ENCODE measurements at places on chromosomes 4 and X. TPM values are rescaled to one million over a fixed set of nuclear protein-coding genes. Genes with fewer than 3 reads are reported as not detected.
A peak's percentile ranks its signal among the peaks of the same experiment; 100 is the strongest.

The MAGED4 gene
- total RNA-seq, result 1.5 TPM

The ENPP6 gene
- total RNA-seq, result not detected

The KDR gene
- total RNA-seq, result not detected

DNA sequence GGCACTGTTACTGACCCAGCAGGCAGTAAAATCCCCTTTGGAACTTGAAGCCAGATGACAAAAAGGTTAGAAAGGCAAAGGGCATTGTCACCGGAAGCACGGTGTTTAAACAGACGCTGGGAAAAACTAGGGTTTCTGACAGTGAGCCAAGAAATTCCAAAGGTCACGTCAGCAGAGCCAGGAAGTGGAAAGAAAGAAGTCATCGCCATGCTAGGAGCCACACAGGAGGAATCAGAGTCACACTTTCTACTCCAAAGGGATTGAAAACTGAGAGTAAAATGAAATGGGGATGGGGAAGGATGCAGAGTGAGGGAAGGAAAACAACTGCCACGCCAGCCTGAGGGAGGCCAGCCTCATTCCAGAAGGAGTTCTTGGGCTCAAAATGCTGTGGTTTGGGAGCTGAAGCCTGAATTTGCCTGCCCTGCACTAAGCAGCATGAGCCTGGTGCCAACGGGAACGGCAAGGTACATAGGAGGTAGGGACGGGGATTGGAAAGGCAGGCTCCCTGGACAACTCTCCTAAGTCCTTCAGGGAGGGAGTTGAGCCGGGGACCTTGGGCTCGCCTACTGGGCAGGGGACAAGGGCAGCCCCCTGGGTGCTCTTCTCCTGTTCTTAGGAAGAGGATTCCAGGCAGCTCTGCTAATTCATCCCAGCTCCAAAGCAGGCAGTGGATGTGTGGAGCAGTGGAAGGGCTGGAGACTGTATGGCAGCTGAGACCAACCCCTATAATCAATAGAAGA is 66.8 kb downstream of the SOWAHB start:
- H3K27me3 ChIP-seq, result no peaks in the 10 kb centered on the region
- H3K27ac ChIP-seq, result no peak overlapping the region

DNA sequence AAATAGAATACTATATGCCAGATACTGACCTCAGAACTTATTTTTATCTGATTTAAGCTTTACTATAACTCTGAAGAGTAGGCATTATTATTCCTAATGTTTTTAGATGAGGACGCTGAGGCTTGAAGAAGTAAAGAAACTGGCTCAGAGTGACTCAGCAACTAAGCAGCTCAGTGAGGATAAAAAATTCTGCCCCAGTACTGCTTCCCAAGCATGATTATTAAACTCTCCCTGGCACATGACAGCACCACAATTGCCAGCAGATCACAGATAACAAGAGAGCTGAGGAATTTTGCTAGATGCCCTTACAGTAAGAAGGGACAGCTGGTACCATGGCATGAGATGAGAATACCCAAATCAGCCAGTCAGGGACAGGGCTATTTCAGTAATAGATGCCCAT is 219.4 kb downstream of the NKX6-1 start:
- no peak overlapping the region for H3K27ac ChIP-seq
- H3K27me3 ChIP-seq, result peaks cover 2% of the 10 kb centered on the region
- no peak for DNase-seq
- H3K36me3 ChIP-seq, result no peaks in the 10 kb centered on the region
- no peak overlapping the region for H3K4me3 ChIP-seq
- no peaks in the 10 kb centered on the region for H3K4me1 ChIP-seq

DNA sequence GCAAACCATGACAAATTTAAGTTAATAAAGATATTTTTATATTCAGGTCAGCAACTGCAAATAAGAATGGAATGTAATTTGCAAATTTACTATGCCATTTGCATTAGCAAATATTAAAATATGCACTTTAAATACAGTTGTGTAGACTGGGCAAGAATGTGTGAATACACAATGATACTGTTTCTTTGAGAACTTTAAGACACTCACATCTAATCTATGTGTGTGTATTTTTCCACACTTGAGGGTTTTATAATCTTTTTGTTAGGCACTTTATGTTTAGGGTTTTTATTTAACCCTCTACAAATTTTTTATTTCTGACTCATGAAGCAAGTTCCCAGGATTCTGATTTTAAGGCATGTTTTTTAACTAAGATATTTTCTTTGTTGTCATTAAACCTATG is 23.9 kb upstream of the NDNF start:
- H3K27me3 ChIP-seq, result no peaks in the 10 kb centered on the region
- DNase-seq, result no peak
- no peak overlapping the region for H3K4me3 ChIP-seq
- no peaks in the 10 kb centered on the region for H3K36me3 ChIP-seq
- H3K4me1 ChIP-seq, result no peaks in the 10 kb centered on the region

DNA sequence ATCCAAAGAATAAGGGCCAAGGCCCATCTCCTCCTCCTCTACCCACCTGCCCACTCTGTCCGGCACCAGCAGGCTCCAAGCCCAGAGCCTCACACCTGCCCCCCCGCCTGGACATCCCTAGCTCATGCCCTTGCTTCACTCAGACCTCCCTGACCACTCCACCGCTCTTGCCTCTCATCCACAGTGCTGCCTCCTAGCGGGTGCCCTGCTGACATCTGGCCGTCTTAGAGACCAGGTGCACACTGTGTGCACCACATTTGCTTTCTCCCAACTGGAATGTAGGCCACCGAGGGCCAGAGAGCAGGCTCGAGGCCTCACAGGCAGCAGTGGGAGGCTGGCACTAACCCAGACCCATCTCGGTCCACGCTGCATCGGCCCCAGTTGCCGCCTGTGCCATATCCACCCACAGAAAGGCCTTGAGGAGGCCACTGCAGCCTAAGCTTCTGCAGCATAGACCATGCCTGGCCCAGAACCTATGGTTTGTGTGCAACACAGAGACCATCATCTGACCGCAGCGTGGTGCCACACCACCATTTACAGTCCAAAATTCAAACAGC is 13.5 kb downstream of the LETM1 start:
- H3K4me1 ChIP-seq, result peaks cover 22% of the 10 kb centered on the region
- H3K36me3 ChIP-seq, result peaks cover 83% of the 10 kb centered on the region
- H3K27ac ChIP-seq, result no peak overlapping the region

DNA sequence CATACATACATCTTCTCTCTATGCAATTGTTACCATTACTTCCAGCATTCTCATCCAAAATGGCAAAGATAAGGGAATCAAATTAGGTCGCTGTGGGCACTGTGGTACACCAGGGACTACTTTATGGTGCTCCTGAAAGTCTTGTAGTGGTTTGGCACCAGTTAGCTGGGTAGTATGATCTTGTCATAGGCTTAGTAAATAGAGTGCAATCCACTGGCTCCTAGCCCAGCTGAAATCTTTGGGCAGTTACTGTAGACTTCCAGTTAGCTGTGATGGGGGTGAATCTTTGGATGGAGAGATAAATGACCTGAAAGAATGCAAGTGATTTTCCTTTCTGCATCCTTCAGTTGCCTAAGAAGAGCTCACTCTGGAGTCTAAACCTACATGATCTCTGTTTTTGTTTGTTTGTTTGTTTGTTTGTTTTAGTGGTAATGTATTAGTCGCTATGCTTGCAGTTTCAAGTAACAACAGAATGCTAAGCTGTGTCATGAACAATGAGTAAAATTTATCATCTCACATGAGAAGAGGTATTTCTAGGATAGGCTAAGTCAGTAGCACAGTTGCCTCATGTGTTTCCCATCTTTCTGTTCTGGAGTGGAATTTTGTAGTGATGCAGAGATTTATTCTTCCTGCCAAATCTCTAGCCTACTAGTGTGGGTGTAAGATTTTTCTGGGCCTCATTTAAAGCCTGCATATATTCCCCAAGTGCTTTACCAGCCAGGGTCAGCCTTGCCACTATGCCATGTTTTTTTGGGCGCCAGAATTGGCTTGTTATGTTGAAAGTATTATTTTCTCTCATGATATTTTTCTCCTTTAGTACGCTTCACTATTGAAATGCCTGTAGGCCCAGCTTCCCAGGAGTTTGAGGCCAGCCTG is 24.2 kb downstream of the HERC3 start:
- no peak overlapping the region for H3K4me3 ChIP-seq
- DNase-seq, result no peak
- H3K27me3 ChIP-seq, result no peaks in the 10 kb centered on the region
- H3K4me1 ChIP-seq, result peaks cover 80% of the 10 kb centered on the region

DNA sequence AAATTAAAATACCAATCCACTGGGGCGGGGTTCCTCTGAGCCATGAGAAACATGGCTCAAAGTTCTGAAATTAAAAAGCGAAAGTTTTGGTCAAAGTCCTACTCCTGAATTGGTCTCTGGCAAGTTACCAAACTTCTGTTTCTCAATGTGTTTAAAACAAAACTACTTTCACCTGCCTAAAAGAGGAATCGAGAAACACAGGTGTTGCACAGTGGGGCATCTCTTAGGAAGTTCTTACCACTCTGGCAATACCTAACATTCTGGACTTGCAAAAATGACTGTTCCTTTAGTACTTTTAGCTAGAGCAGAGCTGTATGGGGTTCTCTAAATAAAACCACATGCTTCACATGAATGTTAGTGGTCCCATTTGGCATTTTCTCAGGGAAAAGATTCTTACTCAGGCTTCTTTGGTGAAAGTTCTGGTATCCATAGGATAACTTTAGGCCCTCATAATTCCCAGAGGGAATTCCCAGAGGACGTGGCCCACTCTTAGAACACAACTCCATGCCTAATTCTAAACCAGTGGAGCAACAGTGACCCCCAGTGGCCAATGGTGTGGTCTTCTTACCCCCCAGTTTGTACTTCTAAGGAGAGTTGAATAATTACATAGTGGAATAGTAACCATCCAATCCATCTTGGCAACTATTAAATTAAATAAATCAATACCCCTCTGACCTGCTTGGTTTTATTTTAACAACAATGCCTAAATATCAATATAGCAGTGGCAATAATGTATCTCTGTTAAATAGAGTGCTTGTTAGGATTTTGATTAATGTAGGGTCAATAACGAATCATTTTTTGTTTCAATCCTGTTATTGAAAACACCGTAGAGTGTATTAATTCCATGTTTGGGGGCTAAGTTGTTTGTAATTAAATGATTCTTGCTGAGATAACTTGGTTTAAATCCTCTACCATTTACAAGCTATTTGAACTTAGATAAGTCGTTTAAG is 21.9 kb downstream of the BMP3 start:
- H3K4me3 ChIP-seq, result no peak overlapping the region
- no peaks in the 10 kb centered on the region for H3K27me3 ChIP-seq
- no peak overlapping the region for H3K27ac ChIP-seq
- peak; percentile 41 for DNase-seq
- no peaks in the 10 kb centered on the region for H3K4me1 ChIP-seq
- H3K36me3 ChIP-seq, result no peaks in the 10 kb centered on the region

DNA sequence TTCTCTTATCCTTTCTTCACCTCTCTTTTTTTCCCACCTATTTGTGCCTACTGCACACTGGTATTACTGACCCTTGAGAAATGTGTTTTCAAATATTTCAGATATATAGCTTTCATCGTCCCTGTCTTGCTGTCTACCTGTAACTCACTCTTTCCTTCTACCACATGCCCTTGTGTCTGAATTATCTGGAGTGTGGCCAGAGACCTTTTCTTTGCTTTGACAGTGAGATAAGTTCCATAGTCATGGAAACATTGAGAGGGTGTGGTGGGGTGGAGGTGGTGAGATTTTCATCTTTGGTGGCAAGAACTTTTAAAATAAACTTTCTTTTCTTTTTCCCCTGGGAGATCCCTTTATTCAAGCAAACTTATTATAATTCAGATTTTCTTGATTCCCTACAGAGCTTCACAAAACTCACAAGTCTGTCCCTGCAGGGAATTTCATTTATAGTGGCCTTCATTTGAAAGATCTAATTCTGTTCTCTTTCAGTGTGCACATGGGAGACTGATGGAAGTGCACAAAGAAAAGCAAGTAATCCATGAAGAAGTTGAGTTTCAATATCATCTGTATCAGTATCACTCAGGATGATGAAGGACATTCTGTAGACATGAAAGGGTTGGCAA is 95.7 kb downstream of the SH2D1A start:
- H3K27ac ChIP-seq, result no peak overlapping the region
- peaks cover 11% of the 10 kb centered on the region for H3K4me1 ChIP-seq
- no peak for DNase-seq
- no peaks in the 10 kb centered on the region for H3K36me3 ChIP-seq
- no peak overlapping the region for H3K4me3 ChIP-seq
- H3K27me3 ChIP-seq, result no peaks in the 10 kb centered on the region

- H3K27me3 ChIP-seq, result no peaks in the 10 kb centered on the region
- H3K27ac ChIP-seq, result peak overlapping the region; percentile 45
Measured at GRCh38 chr4:8211251-8211650, 12.2 kb downstream of the SH3TC1 start.
